ENCODE measurements at places on chromosomes 5 and 9.

- no peak for DNase-seq
Observed at GRCh38 chr9:116646661-116647514, 40.2 kb upstream of the TRIM32 start.

DNA sequence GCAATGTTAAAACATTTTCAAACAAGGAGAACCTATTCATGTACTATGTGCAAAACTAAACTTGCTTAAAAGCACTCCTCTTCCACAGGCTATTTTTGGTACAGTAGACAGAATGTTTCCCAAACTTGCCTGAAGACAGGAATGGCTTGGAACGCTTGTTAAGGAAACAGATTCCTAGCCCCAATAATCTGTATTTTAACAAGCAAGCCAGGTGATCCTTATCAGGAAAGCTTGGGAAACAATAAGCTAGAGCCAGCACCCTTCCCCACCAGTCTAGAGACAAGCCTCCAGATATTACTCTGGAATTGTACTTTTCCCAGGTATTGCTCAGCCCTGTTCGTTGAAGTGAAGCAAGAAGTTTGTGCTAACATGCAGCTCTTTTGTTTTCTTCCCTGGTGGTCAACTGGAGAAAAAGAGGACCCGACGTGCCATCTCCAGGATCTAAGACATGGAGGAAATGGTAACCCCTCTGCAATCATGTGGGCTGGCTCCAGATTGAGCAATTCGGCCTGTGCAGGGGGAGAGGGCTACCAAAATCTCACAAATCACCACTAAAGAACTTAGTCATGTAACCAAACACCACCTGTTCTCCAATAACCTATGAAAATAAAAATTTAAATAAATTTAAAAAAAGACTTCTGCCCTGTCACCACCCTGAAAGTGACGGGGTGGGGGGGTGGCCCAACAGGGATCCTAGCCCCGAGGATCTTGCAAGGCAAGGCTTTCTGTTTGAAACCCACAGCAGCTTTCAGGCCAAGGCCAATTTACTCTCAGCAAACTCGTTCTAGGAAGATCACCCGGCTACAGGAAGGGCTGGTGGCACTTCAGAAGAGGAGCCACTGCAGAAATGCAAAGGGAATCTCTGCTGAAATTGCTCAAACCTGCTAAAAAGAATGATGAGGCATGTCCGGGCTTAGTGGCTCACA is 48.6 kb downstream of the SHB start:
- DNase-seq = no peak

DNA sequence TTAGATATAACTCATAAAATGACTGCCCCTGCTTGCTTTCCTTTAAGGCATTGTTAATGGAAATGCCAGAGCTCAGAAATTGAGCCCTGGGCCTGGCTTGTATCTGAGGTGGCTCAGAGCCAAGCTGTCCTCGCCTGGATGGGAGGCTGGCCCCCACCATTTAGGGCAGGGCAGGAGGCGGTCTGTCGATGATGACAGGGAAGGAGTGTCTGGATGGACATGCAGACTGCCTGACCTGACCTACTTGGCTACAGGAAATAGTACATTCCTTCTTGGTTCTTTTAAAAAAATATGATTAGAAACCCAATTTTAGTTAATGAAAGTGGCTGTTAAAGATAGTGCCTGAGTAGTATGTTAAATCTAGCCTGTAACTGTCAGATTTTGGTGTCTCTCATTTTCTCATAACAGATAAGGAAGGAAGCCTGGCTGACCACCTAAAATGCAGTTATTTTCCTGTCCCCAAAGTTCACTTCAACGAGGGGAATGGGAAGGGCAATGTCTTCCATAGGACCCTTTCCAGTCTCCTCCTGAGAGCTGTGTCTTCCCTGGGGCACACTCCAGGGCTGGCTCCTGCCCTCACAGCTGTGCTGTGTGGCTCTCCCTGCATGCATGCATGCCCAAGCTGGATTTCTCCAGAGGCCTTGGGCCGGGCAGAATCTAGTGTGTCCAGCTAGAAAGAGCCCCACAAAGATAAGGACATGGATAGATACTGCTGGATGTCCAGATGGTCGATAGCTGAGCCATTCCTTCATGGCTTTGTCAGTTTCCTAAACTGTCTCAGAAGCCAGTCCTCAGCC is 42.3 kb downstream of the MACROH2A1 start:
- no peak for DNase-seq

GRCh38 chr9:11356067-11356466 is 743.3 kb upstream of the PTPRD start:
- DNase-seq = no peak

- DNase-seq = no peak
Observed at GRCh38 chr9:79731171-79731890, 159.6 kb downstream of the TLE4 start.
